ENCODE measurements at places on chromosomes 4 and X.

DNA sequence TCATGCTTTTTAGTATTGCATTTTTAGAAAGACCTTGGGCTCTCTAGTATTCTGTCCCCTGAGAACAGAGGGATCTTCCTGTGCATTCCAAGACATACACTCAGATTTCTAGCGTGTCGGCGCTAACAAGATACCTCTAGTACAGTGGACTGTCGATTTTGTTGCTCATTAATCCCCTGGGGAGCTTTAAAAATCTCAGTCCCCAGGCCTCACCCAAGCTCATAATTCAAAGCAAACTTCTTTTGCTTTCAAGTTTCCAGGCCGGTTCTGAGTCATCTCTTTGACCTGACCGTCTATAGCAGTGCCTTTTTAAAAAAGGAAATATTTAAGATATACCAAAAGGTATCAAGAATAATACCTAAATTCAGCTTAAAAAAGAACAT, 137.0 kb downstream of the AMMECR1 start:
- DNase-seq = no peak

- DNase-seq = no peak
These were observed 21.8 kb downstream of the NR3C2 start for GRCh38 chr4:148420397-148420796.

DNA sequence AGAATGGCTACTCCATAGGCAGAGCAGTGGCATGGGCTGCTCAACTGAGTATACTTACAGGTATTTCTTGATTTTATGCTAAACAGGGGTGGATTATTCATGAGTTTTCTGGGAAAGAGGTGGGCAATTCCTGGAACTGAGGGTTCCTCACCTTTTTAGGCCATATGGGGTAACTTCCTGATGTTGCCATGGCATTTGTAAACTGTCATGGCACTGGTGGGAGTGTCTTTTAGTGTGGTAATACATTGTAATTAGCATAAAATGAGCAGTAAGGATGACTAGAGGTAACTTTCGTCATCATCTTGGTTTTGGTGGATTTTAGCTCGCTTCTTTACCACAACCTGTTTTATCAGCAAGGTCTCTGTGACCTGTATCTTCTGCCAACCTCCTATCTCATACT, 48.2 kb upstream of the HPSE start:
- no peak for DNase-seq

DNA sequence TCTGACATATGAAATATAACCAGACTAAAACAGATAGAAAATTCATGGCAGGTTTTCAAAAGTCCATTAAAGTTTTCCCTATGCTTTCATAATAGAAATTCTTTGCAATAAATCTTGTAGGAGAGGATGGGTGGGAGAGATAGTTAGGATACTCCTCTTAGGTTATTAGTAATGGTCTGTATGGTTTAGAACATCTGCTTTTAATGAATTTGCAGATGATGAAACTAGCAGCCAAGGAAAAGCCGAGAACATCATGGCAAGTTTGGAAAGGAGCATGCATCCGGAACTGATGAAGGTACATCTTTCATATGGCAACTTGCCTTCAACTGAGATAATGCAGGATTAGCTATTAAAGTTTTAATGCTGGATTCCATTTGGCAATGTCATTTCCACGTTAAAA, 70.7 kb downstream of the DOCK11 start:
- no peak for DNase-seq

- DNase-seq = no peak
These were observed 486 bp downstream of the CLCN3 start for GRCh38 chr4:169620880-169621248.
